ENCODE measurements at places on chromosomes 11 and 22.
A peak's percentile ranks its signal among the peaks of the same experiment; 100 is the strongest.

DNA sequence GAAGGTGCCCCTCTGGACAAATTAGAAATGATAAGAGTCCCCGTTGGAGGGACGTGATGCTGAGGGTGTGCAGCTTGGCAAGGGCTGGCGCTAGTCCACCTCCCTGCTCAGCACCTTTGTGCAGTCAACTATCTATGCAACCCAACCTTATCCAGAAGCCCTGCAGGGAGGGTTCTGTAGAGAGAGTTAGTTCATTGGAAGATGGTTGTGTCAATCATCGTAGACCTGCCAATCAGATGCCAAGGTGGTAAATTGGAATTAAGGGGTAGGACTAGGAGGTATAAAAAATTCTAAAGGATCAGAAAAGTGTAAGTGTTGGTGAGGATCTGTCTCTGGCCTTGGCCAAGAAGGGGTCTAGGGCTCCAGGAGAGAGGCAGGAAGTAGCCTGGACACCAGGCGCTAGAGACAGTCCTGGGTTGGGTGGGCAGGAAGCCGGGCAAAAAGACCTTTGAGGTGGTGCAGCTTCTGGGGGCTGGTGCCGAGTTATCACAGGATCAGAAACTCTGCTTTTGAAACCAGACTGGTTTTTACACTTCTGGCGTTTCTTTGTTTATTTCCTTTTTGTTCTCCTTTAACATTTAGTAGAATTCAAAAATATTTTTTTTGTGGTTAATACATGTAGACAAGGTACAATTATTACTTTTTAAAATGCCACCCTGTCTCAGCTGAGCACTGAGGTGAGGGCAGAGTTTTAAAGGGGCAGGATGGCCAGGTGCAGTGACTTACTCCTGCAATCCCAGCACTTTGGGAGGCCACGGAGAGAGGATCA, 1.6 kb downstream of the C1QTNF6 start:
- DNase-seq: peak; percentile 18

GRCh38 chr11:64900263-64900678, 16.7 kb downstream of the ATG2A start:
- no peak for DNase-seq

- no peak for DNase-seq
Observed at GRCh38 chr22:22687638-22688500, 43.5 kb downstream of the GGTLC2 start.

- no peak for DNase-seq
Observed at GRCh38 chr11:14327116-14327515, 31.9 kb downstream of the RRAS2 start.

GRCh38 chr11:134229126-134229790, 4.8 kb downstream of the VPS26B start:
- no peak for DNase-seq

GRCh38 chr11:66022401-66023185, 3.7 kb downstream of the CATSPER1 start:
- peak; percentile 73 for DNase-seq

DNA sequence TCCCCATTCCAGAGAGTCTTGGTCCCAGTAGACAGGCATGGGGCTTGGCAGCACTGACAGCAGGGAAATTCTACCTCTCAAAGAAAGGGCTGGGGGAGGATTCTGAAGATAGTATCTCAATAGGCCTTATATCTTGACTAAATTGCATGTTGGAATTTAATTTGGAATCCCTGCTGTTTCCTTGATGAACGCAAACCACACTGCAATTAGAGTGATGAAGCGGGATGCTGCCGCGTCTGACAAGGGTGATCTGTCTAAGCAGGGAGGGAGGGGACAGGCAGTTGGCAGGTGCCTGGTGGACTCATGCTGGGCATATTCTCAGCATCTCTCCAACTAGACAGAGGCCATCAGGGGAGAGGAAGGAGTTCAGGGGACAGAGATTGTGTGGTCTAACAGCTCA, 48.4 kb downstream of the COMMD9 start:
- no peak for DNase-seq

GRCh38 chr22:45438336-45438735, 24.8 kb downstream of the RIBC2 start:
- DNase-seq: no peak
